HTR-8/SVneo (cell line): ENCODE measurements at places on chromosomes 12 and 14.

GRCh38 chr12:123265851-123266678 is 5.6 kb downstream of the CDK2AP1 start:
- no peak for DNase-seq

GRCh38 chr12:79174626-79175025 is 310.1 kb downstream of the SYT1 start:
- no peak for DNase-seq

DNA sequence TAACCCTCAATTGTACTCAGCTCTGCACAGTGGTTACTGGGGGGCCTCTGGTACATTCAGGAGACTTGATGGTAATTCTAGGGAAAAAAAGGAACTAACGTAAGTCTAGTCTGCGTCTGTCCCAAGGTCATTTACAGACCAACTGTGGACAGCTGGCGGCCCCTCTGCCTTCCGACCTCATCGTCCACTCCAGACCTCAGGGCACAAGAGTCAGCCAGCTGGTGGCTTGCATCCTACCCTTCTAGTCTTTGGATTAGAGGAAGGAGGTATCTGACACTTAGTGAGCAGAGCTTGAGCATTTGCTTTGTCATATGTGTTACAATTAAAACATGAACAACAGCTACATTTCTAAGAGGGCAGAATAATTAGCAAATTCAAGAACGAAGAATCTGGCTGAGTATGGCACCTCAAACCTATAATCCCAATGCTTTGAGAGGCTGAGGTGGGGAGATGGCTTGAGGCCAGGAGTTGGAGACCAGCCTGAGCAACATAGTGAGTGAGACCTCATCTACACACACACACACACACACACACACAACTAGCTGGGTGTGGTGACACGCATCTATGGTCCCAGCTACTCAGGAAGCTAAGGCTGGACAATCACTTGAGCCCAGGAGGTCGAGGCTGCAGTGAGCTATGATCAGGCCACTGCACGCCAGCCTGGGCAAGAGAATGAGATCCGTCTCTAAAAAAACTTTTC is 36.5 kb downstream of the SSH1 start:
- no peak for DNase-seq

- DNase-seq = no peak
Observed at GRCh38 chr12:85057370-85057963, 21.3 kb downstream of the LRRIQ1 start.

- no peak for DNase-seq
Observed at GRCh38 chr12:49322367-49322707, 718 bp upstream of the TROAP start.
